ENCODE measurements at places on chromosomes 7 and 10.

GRCh38 chr7:70071766-70072165 is 473.5 kb downstream of the AUTS2 start:
- DNase-seq, result no peak

DNA sequence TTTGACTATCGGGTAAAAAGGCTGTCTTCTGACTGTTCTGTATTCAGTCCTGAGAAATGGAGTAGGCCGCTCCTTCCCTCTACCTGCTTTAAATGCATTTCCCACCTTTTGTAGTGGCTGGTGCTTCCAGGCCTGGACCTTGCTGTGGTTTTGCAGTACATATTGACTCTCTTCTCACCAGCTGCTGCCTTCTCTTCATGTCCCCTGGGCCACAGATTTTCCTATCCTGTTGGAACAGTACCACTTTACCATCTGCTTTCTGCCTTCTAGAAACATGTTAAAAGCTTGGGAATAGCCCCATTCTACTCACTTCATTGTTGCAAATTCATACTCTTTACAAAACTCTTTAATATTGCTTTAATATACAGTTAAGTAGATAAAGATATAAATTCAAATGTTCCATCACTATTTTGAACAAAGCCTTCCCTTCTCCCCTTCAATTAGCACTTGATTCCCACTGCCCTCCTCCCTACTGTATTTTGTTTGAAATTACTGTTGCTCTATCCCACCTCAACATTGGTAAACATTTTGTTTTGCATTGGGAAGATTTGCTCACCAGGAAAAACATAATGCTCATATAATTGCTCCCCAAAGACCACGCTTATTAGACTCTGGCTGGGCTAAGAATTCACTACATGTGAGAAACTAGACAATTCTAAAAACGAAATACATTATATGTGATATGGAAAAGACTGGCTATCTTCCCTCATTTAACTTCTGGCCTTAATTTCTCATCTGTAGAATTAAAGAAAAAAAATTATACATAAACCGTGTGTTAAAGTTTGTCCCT is 17.3 kb upstream of the SEMA3C start:
- no peak for DNase-seq

DNA sequence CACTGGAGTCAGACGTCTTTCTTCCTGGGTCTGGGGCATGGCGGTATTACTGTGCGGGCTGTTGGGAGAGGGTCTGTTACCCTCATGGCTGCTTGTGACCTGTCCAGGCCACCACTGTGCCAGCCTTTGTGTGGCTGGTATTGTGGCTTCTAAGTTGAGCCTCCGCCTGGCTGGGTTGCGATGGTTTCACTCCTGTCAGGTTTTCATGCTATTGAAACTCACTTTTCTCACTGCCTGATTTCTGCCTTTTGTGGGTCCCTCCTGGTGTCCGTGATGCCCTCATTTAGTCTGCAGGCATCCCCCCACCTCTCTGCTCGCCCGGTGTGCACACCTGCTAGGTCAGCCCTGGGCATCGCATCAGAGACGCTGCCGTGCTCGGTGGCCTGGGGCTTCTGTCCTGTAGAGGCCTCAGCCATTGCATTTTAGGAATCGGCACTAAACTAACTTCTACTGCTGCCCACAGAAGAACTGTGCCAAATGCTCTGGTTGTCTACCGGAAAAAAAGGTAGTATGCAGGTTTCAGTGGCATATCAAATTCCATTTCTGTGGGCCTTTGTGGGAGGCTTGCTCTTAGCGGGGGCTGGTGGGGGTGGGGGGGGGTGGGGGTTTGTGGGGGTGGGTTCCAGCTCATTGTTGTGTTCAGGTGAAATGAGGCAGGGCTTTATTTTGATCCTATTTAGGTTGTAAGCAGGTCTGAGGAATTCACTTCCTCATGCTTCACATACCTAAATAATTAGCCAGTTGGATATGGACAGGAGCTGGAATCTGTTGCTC is 64.3 kb downstream of the MGMT start:
- no peak for DNase-seq

DNA sequence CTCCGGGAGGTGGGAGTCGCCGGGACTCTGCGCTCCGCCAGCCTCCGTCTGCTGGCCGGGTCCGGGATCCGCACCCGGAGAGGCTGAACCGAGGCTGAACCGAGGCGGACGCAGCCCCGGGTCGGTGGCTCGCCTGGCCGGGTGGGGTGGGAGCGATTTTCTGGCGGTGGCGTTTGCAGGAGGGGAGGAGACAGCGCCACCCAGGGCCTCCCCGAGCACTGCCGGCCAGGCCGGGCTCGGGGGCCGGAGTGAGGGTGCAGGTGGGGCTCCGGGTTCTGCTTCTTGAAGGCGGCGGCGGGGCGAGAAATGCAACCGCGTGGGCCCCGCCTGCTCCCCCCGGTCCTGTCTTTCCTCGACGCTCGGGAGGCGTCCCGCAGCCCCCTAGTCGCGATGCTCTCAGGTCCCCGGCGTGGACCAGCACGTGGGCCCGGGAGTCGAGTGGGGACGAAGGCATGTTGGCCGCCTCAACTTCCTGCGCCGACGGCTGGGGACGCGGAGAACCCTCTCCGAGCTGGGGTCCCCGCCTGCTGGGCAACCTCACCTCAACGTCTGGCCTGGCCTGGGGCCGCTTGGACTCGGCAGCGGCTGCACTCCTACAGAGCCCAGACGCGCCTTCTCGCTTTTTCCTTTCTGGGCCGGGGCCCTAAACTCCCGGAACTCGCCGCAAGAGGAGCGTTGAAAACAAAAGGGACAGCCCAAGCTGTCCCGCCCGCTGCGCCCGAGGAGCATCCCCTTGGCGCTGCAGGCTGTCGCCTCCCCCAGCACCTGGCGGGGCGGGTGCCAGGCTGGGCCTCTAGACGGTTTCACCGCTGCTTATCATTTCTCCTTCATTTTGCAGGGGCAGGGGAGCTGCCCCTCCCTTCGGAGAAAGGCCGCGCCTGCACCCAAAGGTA is 25.2 kb upstream of the VAX1 start:
- DNase-seq, result no peak

GRCh38 chr7:24336461-24336860 is 52.5 kb downstream of the NPY start:
- DNase-seq, result no peak

DNA sequence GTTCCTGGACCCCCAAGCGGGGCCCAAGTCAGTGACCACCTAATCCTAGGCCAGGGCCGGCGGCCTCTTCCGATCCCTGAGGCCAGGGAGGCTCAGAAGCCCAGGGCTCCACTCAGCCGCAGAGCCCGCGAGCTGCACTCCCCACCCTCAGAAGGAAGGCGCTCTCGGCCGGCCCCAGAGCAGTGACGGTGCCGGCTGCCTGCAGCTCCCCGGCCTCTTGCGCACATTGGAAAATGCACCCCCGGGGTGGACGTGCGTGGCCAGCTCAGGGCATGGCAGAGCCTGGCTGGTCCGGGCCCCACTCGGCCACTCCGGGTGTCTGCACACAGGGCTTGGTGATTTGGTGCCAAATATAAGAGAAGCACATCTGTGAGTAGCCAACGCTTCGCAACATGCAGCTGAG is 269.1 kb downstream of the PTPRN2 start:
- no peak for DNase-seq

- DNase-seq, result no peak
These were observed 271.7 kb downstream of the PTPRN2 start for GRCh38 chr7:158315881-158316280.

DNA sequence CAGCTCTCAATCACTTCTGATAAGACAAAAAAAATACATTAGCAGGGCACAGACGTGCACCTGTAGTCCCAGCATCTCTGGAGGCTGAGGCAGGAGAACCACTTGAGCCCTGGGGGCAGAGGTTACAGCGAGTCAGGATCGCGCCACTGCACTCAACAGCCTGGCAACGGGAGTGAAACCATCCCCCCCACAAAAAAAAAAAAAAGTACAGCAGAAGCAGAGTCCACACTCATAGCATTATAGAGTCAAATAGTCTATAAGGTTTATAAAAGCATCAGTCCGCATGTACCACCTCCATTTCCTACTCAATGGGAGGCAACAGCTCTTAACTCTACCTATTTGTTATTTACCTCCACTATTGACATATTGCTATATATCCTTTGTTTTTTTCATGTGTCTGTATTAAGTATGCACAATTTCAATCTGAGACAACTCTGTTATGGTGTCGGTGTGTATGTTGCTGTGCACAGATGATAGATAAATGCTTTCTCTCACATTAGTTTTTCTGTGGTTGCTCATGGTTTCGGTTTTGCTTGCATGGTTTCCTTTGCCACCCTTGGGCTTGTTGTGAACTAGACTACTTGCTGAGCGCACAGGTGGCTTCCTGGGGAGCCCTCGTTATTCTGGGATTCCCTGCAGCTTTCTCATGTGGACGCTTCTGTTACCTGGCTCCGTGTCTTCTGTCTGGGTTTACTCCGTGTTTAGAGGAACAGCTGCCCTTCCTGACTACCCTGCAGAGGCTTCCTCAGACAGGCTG is 40.4 kb downstream of the PROSER2 start:
- DNase-seq, result no peak

- no peak for DNase-seq
These were observed 281.0 kb upstream of the PTER start for GRCh38 chr10:16155834-16156233.

DNA sequence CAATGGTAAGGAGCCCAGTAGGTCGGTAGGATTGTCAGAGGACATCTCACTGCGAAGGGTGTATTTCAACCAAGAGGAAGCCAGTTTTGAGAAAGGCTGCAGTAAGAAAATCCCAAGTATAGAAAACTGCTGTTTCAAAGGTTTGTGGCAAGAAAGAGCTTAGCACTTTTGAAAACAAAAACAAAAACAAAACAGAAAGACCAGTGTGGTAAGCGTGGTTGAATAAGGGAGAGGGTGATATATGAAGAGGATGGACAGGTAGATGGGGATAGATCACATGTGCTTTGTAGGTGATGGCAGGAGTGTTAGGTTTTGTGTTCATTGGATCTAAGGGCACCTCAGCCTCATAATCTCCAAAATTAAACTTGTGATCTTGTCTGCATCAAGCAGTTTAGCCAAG is 141.6 kb upstream of the WNT16 start:
- DNase-seq, result no peak

- no peak for DNase-seq
These were observed at the start of gene GPR85 for GRCh38 chr7:113086431-113086888. Gene GPR85 (minus strand): TSS chr7:113086827. CDS start chr7:113084721, 2,106 bp downstream.

GRCh38 chr10:71260622-71261325 is 48.4 kb downstream of the UNC5B start:
- DNase-seq, result no peak

- no peak for DNase-seq
These were observed 405.1 kb downstream of the PLXNA4 start for GRCh38 chr7:132171130-132171576.

All from C1 segment of cervical spinal cord (tissue), 14 donors.